Motor neuron (in vitro differentiated cells): ENCODE measurements at places on chromosomes 13 and 19. TPM values are rescaled to one million over a fixed set of nuclear protein-coding genes. Genes with fewer than 3 reads are reported as not detected.

Gene ZNF808
- total RNA-seq = 16.1 and 17.7 TPM in 2 replicates

DNA sequence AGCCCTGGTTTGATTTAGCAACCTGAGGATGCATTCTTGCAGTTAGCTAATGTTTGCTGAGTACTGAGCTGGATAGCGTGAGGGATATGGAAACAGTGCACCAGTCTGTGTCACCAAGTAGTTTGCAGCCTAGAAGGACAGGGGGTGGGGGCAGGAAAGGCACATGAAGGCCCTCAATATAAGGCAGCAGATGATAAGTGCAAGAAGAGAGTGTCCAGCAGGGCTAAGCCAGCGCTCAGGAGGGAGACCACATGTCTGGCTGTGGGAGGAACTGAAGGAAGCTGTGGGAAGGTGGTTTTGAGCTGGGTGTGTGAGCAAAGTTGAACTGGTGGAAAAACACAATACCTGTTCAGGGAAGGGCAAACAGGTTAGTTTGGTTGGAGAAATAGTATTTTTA lies 1.7 kb downstream of the CXCL17 start:
- ATAC-seq = no peak

GRCh38 chr13:112714376-112715174 lies 24.7 kb downstream of the ATP11A start:
- no peak for ATAC-seq

GRCh38 chr13:74511523-74511922 lies 377.3 kb upstream of the KLF12 start:
- ATAC-seq = no peak

Gene GARIN5A
- total RNA-seq = 1.3 and 2.1 TPM in 2 replicates

DNA sequence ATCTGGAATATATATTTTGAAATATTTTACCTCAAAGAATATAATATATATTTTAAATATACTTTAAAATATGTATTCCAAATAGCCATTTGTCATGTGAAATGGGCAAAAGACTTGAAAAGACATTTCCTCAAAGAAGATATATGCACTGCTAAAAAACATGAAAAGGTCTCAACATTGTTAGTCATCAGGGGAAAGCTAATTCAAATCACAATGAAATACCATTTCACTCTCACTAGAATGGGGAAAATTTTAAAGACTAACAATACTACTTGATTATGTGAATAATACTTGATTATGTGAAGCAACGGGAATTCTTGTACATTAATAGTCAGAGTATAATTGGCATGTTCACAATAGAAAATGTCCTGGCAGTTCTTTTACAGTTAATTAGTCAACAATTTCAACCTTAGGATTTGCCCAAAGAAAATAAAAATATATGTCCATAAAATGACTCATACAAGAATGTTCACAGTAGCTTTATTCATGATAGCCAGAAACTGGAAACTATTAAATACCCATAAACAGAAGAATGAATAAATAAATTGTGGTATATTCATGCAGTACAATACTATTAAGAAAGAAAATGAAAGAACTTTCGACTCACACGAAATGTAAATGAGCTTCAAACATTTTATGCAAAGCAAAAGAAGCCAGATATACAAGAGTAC lies 6.8 kb upstream of the KBTBD6 start:
- ATAC-seq = no peak

Gene TMEM161A
- 14.6 and 15.3 TPM in 2 replicates for total RNA-seq

GRCh38 chr13:20349564-20350381 lies 117.7 kb upstream of the GJB6 start:
- ATAC-seq = no peak
